NCI-H187 treated with DMSO at 0.1 percent for 48 hours (cell line): ENCODE measurements at places on chromosomes 13 and 19.

- DNase-seq = no peak
Measured at GRCh38 chr19:35303357-35303915, 11.5 kb downstream of the MAG start.

DNA sequence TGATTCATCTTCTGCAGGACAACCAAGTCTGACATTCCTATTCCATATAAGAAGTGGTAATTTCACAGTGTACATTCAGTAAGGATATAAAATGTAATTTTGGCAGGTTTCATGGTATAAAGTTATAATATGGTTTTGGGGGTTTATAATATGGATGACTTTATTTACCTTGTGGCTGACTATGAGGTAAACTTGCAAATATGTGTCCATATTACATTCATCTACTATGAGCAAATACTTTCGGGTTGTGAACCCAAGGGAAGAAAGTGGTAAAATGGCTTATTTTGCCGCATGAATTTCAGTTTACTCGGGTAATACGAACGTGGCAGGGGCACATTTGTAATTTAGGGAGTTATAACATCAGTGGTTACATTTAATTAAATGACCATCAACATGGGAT lies 86.7 kb upstream of the TNFSF11 start:
- DNase-seq = no peak

DNA sequence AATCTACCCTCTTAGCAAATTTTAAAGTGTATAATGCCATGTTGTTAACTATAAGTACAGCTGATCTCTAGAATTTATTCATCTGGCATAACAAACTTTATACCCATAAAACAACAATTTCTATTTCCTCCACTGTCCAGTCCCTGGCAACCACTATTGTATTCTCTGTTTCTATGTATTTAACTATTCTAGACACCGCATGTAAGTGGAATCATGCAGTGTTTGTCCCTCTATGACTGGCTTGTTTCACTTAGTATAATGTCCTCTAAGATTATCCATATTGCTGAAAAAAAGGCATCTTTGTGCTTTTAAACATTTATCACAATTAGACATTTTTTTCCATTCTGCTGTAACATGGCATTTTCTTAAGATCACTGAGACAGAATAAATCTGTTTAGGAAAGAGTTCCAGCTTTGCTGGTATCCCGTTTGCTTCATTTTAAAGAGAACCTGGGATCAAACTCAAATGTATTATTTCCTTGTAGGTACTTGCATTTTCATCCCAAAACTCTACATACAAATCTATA lies 1191.0 kb downstream of the SLITRK5 start:
- DNase-seq = no peak

GRCh38 chr13:99949679-99950413 lies 21.7 kb downstream of the ZIC5 start:
- no peak for DNase-seq

- DNase-seq = no peak
Measured at GRCh38 chr13:23159205-23159759, 21.5 kb upstream of the SGCG start.

DNA sequence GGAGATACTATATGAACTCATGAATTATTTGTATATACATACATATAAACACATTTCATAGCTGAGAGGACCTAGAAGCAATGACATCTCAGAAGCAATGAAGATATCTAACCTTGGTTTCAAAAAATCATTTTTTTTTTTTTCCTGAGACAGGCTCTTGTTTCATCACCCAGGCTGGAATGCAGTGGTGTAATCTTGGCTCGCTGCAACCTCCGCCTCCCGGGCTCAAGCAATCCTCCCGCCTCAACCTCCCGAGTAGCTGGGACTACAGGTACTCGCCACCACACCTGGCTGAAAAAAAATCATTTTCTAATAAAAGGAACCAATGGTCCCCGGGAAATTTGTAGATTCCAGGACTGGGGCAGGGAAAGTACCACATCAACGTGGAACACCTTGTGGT lies 4.0 kb downstream of the ZNF565 start:
- no peak for DNase-seq

DNA sequence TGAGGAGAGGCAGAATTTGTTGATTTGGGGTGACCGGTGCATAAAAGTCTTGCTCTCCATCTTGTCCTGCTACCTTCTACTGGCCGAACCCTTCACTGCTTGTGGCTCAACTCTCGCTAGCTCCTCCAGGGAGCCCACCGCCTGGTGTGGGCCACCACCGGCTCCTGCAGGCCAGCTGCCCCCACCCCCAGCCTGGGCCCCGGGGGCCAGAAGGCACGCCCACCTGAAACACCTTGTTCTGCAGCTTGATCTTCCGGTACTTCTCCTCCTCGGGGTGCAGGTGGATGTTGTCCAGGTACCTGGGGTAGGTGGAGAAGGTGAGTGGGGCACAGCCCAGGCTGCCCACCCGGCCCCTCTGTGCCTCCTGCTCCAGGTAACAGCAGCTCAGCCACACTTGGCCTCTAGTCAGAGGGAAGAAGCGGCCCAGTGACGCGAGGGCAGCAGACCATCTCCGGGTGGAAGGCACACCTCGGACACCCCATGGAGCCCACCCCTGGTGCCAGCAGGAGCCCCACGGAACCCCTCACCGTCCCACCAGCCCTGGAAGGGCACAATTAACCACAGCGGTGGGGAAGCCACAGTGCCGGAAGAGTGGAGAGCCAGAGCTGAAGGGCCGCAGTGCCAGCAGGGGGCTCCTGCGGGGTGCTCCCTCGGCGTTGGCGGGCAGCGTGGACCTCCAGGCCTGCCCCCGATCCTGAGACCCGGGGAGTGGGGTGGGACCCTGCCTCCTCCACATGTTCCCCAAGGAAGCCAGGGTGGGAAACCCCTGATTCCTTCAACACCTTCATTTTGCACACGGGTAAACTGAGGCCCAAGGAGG lies 10.1 kb downstream of the UBXN6 start:
- DNase-seq = no peak
